ENCODE measurements at places on chromosomes 1 and 21.

DNA sequence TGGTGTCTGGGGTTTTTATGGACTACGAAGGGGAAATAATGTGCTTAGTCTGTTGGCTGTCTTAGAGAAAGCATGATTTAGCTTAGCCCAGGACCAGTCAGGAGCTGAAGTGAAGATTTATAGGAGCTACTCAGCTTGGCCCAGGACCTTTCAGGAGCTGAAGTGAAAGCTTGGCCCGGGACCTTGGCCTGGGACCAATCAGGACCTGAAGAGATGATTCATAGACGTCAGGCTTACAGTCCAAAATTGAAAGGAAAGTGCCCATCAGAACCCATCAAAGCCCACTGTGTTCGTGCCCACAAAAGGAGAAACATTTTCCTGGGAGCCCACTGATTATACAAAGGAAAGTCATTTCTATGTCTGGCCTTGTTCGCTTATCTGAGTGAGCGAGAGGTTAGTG lies 35.6 kb downstream of the MSTO1 start:
- no peak for DNase-seq

- DNase-seq = no peak
Observed at GRCh38 chr1:220093361-220094015, 444 bp upstream of the IARS2 start.

DNA sequence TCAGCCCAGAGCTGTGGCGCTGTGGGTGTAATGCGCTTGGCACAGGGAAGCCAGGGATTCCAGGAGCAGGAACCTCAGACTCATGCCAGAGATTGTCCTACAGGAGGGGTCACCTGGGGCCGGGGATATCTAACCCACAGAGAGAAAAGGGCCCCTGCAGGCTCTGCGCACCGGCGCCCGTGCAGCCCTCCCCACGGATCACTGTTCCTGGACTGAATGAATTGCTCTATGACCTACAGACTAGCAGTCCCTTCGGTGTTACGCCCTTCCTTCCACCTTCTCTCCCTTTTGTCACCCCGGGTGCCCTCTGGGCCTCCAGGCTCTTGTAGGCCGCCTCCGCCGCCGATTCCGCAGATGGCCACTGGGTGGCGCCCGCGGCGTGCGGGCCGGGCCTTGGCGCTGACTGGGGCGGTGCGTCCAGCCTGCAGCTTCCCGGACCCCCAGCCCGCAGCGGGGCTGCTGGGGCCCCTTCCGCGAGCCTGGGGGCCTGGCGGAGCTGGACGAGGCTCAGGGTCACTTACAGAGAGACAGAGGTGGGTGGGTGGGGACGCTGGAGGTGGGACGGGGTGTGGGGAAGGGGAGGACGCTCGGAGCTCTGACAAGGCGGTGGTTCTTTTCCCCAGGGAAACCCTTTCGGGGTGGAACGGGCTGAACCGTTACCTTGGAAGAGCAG lies 101.3 kb downstream of the IER5 start:
- peak; percentile 78 for DNase-seq

DNA sequence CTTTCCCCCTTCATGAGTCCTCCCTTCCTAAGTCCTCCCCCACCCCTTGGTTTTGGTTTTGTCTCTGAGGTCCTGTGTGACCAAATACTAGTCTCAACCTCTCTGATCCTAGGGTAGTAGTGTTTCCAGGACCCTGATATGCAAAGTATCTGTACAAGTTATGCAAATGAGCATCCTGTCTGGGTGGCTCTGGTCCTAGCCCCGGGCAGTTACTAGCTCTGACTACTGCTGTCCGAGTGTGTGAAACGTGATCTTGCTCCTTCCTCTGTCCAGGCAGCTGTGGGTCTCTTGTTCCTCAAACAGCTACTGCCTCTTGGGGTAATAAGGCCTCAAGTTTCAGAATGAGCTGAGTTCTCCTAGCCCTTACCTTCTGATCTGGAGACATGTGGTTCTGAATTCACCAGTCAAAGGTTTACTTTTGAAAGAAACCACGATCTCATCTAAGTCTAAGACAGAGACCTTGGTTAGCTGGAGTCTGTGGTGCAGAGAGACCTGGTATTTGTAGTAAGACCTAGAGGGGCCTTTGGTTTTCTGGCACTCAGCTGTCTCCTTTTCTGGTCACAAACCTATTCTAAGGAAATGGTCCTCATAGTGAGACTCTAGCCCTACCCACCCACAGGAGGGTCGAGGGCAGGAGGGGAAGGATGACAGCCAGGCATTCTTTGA lies 31.0 kb upstream of the IL19 start:
- DNase-seq = no peak

DNA sequence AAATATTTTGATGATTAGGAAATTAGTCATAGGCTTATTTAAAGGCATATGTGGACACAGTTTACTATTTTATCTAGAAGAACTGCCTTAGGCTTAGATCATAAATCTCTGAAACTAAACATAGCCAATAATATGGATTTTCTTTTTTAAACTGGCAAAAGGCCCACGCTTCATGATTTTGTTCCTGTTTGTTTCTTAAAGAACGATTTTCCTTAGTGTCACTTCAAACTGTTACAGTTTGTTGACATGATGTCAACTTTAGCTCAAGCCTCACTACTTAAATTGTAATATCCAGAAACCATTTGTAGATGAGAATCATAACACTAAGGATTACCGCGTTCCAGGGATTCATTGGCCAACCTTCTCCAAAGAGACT lies 322.6 kb downstream of the HHIPL2 start:
- no peak for DNase-seq

DNA sequence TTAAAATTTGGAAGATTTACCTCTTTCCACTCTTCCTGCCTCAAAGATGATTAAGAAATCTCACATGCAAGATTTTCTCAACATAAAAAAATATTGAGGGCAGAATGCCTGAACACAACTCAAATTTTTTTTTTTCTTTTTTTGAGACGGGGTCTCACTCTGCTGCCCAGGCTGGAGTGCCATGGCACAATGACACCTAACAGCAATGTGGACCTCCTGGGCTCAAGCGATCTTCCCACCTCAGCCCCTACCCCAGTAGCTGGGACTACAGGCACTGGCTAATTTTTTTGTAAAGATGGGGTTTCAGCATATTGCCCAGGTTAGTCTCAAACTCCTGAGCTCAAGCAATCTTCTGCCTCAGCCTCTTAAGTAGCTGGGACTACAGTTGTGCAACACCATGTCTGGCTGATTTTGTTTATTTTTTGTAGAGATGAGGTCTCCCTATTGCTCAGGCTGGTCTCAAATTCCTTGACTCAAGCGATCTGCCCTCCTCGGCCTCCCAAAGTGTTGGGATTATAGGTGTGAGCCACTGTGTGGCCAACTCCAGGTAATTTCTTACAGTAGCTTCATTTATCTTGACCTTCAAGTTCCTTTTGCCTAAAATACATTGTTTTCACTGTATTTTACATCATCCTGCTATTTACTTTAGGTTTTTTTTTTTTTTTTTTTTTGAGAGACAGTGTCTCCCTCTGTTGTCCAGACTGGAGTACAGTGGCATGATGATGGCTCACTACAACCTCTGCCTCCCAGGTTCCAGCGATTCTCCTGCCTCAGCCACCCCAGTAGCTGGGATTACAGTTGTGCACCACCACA lies 10.4 kb downstream of the NUCKS1 start:
- no peak for DNase-seq

GRCh38 chr21:41802684-41803083 lies 35.8 kb upstream of the RIPK4 start:
- DNase-seq = no peak

DNA sequence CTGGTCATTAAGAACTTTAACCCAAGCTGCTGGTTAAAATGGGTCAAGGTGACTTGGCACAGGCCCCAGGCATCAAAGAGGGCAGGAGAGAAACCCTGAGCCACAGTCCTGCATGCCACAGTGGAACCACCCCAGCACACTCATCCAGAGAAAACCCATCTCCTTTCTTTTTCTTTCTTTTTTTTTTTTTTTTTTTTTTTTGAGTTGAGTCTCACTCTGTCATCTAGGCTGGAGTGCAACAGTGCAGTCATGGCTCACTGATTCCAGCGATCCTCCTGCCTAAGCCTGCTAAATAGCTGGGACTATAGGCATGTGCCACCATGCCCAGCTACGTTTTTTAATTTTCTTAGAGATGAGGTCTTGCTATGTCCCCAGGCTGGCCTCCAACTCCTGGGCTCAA lies 109.2 kb upstream of the RAB4A start:
- no peak for DNase-seq

GRCh38 chr1:179080866-179081686 lies 794 bp upstream of the TOR3A start:
- peak; percentile 24 for DNase-seq

GRCh38 chr1:91054780-91055481 lies 33.1 kb upstream of the ZNF644 start:
- DNase-seq = no peak

DNA sequence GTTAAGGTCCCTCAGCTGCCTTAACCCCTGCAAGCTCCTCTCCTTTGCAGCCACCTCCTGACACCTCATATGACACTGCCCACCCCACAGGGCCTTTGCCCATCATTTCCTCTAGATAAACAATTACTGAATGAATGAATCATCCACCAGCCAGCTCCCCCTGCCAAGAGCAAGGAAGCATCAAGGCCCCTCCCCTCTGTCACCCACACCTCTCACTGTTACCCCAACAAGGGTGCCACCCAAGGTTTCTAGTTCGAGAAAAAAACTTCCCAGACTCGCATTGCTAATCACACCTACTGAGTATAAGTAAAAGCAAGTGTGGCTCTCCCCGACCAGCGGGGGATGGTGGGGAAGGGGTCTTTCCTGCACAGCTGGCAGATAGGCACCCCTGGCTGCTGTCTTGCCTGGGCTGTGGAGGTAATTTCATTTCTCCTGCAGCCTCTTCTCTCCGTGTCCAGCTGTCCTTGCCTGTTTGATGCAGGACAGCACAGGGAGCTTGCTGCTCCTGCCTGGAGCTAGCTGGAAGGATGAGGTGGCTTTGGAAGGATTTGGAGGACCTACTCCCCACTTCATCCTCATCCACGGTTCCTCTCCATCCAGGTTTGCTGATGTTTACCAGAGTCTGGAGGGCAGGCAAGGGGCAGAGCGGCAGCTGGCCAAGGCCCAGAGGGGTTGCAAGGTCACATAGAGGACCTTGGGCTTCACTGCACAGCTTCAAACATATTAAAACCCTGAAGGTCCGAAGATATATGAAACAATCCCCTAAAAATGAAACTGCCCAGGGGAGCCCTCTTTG lies 33.1 kb upstream of the LBR start:
- DNase-seq = peak; percentile 50

GRCh38 chr1:44636688-44637598 lies 37.3 kb downstream of the TMEM53 start:
- no peak for DNase-seq

GRCh38 chr1:208410409-208410808 lies 166.2 kb upstream of the PLXNA2 start:
- DNase-seq = no peak

DNA sequence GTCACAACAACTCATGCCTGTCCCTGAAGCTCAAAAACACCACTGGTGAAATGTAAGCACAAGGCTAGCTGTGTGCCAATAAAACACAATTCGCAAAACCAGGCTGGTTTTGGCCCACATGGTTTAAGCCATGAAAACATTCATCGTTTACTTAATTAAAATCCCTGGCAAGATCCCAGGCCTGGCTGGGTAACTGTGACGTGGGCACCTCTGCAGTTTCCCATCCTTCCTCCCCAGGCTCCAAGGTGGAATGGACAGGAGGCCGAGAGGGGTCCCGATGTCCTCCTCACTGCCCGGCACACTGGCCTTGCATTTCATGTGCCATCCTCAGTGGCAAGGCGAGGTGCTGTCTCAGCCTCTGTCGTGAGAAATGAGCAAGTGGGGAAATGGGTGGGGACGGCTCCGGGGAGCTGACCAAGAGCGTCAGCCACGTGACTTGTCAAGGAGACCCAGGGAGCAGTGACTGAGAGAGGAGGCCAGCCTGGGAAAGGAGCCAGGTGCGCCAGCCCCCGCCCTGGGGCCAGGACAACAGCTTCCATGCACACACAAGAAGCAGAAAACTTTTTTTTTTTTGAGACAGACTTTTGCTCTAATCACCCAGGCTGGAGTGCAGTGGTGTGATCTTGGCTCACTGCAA lies 153.1 kb upstream of the RAB4A start:
- DNase-seq = no peak

DNA sequence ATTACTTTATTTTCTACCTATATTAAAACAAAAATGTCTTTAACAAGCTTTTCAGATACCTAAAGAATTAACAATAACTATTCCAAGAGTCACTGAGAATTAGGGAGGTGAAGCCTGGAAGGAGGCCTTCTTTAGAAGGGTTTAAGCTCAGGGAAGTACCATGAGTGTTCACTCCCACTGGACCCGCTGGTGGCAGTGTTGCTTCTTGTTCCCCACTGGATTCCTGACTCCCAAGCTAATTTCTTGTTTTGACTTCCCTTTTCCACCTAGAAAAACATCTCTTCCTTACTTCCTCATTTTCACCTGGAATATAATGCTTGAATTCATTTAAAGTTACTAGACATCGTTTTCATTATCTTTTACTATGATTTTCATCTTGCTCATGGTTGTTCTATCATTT lies 264.2 kb downstream of the HMCN1 start:
- no peak for DNase-seq

GRCh38 chr1:187715483-187715882 lies 886.7 kb downstream of the PLA2G4A start:
- no peak for DNase-seq

DNA sequence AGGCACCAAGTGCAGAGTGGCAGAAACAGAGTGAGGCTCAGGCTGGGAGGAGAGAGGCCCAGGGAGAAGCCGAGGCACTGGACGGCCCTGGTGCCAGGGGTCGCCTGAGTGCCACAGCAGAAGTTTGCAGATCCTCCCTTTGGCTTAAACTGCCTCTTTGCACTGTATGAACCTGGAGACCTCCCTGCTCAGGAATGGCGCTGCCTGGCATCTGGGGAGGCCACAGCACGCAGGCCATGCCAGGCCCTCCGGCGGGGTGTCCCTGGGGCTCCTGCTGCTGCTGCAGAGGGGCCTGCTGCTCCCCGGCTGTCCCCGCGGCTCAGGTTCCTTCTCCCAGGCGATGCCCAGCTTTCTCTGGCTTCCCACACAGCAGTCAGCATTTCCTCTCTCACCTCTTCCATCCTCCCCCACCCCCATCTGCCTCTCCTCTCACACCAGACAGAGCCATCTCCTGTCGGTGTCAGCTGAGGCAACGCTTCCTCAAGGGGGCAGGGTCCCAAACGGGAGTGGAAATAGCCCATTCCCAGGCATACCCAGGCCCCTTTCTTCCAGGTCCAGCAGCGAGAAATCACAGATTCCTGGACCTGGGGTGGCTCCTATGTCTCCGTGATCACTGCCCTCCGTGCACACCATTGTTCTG lies 35.2 kb downstream of the SYT6 start:
- DNase-seq = no peak

GRCh38 chr1:55623311-55623710 lies 408.1 kb upstream of the USP24 start:
- DNase-seq = no peak

DNA sequence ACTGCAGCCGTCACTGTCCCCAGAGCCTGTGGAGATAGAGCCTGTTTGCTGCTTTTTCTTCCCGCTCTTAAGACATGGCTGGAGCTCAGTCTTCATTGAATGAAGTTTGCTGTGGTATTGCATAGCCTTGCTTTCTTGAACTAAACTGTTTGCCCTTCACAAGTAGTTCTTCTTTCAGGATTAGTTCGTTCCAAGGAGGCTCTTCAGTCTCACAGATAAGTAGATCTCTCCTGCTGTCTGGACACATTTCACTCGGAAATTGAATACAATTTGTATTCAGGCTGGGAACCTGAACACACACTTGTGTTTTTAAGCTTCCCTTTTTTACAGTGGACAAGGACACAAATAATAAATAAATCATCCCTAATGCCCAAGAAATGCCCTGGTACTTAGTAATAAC lies 34.7 kb downstream of the IFNAR1 start:
- no peak for DNase-seq

GRCh38 chr1:200869753-200870391 lies 2.9 kb upstream of the GPR25 start:
- no peak for DNase-seq

- no peak for DNase-seq
Observed at GRCh38 chr1:29825941-29826415, 589.7 kb downstream of the PTPRU start.

- peak; percentile 47 for DNase-seq
Observed at GRCh38 chr1:205354259-205355074, 2.3 kb downstream of the KLHDC8A start.

Data from stimulated activated CD4-positive, alpha-beta T cell treated with anti-CD3 and anti-CD28 coated beads, Interleukin-4, amount 100 ng/mL, for 1 hour (primary cell).